ENCODE measurements at places on chromosomes 3 and 15.

DNA sequence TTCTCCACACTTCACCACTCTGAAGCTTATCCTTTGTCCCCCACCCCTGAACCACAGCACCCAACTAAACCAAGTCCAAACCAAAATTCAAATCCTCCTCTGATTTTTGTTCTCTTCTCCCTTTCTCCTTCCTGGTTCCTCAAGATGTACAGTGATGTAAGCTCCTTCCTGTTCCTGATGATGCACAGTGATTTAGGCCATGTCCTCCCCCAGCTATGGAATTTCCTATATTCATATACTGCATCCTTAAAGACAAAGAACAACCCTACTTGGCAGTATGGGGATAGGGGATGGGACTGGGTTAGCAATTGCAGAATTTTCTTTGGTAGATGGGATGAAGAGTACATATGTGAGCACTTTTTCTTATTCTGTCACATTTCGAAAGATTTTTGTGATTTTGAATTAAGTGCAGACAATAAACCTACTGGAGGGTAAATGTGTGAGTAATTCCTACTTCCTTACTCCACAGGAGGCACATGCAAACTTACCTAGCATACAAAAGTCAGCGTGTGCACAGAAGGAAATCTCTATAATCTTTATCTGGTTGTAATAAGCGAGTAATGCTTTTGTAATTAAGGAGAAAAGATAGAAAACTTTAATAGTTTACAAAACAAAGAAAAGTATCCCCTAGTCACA is 125.0 kb downstream of the ANO10 start:
- DNase-seq = no peak

DNA sequence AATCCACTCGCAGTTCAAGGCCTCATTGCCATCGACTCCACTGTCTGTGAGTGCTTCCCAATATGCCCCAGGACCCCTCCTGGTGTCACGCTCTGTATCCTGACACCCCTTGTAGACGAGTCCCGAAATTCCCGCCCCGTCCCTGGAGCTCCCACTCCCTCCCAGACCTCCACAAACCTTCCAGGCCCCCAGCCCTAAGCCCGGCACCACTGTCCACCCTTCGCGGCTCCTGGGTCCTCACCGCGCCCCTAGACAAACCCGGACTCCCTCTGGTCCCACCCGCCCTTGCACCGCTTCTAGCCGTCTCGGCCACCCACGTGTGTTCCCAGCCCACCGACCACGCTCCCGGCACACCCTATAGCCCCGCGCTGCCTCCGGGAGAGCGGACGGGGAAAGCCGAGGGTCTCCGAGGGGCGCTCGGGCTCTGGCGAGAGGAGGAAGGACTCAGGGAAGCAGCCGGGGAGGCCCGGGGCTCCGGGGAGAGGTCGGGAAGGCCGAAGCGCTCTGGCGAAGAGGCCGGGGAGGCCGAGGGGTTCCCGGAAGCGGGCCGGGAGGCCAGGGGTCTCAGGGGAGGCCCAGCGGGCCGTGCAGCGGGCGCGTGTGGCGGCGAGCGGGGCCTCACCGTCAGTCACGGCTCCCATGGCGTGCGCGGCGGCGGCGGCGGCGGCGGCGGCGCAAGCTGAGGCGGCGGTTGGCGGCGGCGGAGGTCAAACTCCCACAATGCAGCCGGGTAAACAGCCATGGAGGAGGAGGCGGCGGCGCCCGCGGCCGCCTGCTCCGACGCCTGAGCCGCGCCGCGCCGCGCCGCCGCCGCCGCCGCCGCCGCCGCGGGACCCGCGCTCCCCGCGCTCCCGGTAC is at the start of the genes ATXN7 and THOC7:
Gene ATXN7, plus strand, starts transcription at position 718 of the 858 bp plus-strand sequence. CDS start 48,732 bp downstream, outside the sequence.
Gene THOC7, minus strand, starts transcription at position 656 of the 858 bp plus-strand sequence. Its CDS starts 15 bp downstream, at position 641.
- peak; percentile 39 for DNase-seq

DNA sequence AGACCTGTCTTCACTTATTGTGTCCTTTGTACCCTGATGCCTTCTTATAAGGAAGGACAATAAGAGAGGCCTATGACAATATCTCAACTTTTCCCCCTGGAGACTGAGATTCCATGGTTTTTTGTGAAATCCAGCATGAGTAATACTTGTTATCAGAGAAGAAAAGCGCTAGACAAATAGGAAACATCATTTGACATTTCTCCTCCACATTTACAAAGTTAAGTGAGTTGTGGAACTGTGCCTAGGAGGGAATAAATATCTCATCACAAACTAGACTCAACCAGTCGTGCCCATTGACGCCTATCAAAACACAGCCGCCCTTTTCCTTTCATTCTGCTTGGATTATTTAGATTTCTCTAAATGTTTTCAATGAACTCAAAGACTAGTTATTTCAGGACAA is 253.1 kb downstream of the MECOM start:
- no peak for DNase-seq

GRCh38 chr3:137869022-137869421 is 104.9 kb downstream of the SOX14 start:
- DNase-seq = no peak

DNA sequence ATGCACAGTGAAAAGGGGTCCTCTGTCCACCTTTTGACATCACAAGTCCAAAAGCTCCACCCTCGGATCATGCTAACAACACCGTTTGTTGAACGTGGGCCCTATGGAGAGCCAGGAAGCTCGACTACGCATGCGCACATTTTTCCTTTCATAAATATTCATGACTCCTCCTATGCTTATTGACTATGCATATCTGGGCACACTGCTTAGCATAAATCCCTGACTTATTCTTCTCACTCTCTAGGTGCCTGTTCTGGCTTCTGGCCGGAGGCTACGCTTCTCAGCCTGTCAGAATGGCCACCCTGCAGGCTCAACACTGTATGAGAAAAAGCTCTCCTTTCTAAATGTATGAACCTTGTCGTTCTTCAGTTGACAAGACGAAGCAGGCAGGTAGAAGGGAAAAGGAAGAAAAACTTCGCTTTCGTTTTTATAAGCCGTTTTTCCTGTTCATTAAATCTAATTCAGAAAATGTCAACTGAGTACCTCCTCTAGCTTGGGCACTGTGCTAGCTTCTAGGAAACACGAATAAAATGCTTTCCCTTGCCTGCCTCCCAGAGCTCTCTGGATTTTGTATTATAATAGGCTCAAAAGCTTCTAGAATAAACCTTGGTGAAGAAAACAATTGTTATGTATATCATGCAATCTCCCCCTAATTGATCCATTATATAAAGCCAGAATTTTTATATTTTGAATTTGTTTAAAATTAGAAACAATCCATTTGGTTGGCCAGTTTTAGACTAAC is 207.7 kb downstream of the ATP10A start:
- DNase-seq = no peak

GRCh38 chr3:131701153-131701770 is 198.5 kb upstream of the MRPL3 start:
- DNase-seq = no peak

DNA sequence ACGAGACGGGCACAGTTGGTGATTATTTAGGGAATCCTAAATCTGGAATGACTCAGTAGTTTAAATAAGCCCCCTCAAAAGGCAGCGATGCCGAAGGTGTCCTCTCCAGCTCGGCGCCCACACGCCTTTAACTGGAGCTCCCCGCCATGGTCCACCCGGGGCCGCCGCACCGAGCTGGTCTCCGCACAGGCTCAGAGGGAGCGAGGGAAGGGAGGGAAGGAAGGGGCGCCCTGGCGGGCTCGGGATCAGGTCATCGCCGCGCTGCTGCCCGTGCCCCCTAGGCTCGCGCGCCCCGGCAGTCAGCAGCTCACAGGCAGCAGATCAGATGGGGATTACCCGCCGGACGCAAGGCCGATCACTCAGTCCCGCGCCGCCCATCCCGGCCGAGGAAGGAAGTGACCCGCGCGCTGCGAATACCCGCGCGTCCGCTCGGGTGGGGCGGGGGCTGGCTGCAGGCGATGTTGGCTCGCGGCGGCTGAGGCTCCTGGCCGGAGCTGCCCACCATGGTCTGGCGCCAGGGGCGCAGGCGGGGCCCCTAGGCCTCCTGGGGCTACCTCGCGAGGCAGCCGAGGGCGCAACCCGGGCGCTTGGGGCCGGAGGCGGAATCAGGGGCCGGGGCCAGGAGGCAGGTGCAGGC is 318.0 kb downstream of the FGF12 start:
- no peak for DNase-seq

DNA sequence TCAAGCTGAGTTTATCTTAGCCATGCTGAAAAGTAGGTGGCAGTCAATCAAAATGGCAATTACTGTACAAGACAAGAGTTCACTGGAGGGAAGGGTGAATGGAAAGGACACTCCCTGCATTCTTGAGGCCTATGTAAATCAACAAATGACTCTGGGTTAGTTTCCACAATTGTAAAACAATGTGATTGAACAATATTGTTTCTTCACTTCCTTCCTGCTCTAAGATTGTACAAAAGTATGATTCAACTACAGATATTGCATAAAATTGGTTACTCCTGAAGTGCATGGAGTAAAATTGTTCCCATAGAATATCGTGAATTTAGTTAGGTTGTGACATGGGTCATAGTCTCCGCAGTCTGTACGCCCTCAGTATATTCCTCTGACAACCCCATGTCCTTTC is 277.6 kb downstream of the LPP start:
- no peak for DNase-seq

GRCh38 chr15:78414621-78415250 is 23.3 kb upstream of the IREB2 start:
- DNase-seq = no peak

DNA sequence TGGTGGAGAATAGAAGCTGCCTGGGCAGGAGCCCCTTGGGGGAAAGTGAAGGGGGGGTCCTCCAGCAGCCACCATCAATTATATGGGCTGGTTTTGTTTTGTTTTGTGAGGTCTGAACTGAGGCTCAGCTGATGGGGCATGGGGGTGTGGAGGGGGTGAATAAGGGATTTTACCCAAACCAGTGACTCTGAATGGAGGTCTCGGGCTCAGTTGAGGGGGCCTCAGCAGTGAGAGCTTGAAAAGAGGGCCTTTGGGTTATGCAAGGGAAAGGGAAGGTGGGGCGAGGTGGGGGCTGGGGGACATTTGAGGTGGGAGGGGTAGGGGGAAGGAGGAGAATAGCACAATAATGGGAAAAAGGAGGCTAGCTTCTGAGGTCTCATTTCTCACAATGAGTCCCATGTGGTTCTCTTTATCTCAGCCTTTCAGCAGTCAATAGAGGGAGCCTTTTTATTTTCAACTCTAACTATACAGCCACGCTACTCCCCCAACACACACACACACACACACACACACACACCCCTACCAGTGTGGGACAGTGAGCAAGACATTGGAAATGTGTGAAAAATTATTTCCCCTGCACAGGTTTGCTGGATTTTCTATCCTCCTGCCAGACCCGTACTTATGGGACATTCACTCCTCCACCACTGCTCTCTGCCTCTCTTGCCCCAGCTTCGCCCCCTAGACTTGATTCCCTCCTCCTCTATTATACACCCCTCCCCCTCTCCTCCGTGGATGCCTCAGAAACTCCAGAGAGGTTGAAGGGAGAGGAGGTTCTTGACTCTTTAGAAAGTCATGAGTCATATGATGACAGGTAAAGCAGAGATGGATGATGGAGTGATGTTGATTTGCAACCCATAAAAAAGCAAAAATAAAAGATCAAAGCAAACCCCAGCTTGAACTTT is 96.0 kb downstream of the GTPBP8 start:
- DNase-seq = no peak

DNA sequence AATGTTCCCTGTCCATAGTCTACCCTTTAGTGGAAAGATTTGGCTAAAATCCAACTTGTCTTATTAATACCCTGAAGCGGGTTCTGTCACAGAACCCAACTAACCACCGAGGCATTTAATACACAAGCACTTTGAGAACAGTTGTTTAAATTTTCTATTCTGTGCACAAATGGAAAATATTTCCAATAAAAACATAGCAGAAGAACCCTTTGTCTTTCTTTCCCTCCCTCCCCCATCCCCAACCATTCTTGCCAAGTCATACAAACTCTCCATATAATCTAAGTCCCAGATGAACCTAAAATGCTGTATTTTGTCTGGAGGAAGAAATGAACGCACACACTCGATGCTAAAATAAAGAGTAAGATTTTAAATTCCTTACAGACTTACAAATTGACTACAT is 126.9 kb upstream of the STRIT1 start:
- DNase-seq = no peak

DNA sequence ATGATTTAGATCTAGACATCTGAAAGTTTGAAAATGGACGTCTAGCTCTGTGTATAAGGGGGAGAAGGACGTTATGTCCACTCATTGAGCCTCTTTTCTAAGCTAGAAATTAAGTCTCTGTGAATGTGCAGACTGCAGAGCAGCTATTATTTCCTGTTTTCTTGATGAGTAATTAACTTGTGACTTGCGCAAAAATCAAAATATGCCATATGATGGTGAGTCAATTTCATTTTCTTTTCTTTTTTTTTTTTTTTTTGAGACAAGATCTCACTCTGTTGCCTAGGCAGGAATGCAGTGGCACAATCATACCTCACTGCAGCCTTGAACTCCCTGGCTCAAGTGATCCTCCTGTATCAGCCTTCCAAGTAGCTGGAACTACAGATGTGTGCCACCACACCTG is 14.1 kb downstream of the LACTB start:
- DNase-seq = no peak

DNA sequence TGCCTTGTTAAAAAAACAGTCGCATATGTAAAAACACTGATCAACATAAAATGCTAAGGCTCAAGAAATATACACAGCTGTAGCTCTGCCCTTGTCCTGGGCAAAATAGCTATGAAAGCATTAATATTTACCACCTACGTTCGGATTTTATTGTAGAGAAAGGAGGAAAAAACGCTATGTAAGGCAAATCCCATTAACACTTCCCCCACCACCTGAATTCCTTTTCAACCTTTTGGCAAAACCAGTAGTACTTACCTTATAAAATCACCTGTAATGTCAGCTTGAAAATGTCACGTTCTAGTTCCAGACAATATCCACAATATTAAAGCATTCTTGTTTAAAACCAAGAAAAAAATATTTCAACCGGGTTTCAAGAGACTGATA is 3.6 kb downstream of the TRA2B start:
- no peak for DNase-seq

DNA sequence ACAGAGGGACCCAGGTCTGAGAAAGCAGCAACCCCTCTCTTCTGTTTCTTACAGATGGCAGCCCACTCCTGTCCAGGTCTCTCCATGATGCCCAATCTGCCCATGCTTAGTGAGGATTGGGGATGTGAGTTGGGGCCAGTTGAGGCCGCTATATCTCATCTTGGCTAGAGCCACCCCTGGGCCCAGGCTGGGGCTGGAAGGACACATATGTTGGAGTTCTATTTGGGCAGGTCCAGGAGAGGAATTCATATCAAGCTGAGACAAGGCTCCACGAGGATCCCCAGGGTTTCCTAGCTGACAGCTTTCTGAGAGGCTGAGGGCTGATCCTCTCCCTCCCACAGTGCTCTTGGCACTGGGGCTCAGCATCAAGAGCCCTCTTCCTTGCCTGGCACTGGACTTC is 11.4 kb downstream of the TGM5 start:
- DNase-seq = no peak
